ENCODE measurements at places on chromosomes 5 and 9.

DNA sequence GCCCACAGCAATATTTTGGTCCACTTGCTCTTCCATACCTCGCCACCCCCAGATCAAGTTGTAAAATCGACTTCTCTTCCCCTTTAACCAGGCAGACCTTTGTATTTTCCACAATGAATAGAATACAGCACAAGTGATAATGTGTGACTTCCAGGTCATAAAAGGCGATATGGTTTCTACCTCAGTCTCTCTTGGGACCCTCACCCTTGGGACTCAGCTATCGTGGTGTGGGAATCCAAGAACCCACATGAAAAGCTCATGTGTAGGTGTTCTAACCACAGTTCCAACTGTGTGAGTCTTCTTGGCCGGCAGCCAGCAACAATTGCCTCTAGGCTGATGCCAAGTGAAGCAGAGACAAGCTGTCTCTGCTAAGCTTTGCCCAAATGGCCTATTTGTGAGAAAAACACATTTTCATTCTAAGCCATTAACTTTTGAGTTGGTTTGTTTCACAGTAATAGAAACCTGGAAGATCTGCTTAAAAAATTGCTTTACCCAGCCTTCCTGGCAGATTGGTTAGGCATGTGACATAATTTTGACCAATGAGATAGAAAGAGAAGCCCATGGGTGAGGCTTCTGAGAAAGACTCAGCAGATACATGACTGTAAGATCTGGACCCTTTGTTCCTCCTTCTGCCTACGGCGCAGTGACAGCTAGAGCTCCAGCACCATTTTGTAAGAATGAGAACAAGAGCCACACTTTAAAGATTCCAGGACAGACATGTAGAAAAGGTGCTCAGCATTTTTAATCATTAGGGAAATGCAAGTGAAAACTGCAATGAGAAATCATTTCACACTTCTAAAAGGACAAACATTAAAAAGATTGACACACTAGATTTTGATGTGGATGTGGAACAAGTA, 18.3 kb upstream of the MLLT3 start:
- peak; percentile 60 for DNase-seq

DNA sequence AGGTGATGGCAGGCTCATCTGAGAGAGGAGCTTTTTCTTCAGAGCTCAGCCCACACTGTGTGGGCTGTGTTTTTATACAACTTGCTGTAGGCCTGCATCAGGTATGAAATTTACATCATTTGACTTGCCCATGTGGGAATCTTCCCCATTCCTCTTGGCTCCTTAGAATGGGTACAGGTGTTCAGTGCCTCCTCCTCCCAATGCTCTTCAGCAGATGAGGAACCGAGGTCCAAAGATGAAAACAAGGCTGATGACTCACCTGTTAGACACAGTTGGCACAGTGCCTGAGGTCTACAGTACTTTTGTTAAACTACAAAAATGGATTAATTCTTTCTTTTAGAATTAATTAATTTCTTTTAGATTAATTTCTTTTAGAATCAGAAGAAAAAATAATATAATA, 20.8 kb downstream of the PAPPA start:
- peak; percentile 55 for DNase-seq

GRCh38 chr9:115116421-115117284, 1.3 kb downstream of the TNC start:
- peak; percentile 50 for DNase-seq

GRCh38 chr5:135493406-135494180, 41.4 kb upstream of the TIFAB start:
- peak; percentile 92 for DNase-seq

DNA sequence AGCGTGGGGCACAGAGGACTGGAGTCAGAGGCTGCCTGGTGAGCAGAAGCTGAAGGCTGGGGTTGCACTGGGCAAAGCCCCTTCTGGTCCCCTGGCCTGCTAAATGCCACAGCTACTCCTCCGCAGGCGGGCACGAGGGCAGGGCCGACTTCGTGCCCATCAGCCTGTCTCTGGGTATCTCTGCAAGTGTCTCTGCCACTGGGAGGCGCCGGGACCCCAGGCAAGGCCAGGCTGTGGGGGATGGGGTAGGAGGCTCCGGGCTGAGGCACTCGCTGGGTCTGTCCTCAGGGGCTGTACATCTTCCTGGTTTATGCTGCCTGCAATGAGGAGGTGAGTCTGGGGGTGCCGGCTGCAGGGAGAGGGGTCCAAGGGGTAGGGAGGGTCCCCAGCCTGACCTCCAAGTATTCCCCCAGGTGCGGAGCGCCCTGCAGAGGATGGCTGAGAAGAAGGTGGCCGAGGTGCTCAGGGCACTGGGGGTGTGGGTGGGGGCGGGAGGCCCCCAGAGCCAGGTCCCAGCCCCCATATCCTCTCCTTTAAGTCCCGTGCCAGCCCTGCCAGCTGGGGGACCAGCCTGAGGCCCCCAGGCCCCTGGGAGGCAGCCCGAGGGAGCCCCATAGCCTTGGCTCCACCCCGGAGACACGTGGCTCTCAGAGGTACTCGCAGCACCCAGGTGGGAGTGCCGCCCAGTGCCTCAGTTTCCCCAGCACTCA, 25.1 kb downstream of the ADGRD2 start:
- DNase-seq = no peak

DNA sequence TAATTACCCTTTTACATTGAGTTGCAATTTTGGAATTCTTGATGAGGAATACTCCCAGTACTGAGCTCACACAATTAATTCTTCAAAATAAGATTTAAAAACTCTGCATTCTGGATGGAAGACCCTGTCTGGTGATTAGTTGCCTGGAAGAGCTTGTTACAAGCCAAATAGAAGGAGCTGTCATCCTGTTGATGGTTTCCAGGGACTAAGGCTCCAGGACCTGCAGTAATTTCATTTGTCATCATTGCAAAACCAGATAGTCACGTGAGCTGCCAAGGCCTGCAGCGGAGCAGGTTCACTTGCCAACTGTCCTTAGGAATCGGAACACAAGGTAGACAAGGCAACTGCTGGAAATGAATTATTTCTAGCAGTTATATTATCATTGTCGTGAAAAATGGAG, 597.7 kb downstream of the CCDC171 start:
- no peak for DNase-seq

DNA sequence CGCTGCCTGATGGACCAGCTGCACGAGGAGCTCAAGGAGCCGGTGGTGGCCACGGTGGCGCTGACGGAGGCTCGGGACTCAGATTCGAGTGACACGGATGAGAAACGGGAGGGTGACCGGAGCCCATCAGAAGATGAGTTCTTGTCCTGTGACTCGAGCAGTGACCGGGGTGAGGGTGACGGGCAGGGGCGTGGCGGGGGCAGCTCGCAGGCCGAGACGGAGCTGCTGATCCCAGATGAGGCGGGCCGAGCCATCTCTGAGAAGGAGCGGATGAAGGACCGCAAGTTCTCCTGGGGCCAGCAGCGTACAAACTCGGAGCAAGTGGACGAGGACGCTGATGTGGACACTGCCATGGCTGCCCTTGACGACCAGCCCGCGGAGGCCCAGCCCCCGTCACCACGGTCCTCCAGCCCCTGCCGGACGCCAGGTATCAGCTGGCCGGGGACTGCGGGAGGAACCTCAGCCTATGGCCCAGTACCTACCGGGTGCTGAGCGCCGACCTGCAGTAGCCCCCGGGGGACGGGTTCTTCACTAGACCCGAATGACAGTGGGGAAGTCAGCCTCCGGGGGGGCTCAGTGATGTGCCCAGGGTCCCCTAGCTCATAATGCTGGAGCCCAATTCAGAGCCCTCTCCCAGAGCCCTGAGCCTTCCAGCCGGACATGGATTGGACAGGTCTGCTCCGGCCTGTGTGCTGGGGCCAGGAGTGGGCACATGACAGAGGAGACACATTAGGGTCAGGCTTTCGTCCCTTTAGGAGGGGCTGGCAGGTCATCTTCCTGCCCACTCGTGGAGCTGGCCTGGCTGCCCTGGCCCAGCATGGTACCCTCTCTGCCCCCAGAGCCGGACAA, 33.0 kb downstream of the USP20 start:
- DNase-seq = no peak

- no peak for DNase-seq
Measured at GRCh38 chr9:38405785-38406184, 13.3 kb downstream of the ALDH1B1 start.

DNA sequence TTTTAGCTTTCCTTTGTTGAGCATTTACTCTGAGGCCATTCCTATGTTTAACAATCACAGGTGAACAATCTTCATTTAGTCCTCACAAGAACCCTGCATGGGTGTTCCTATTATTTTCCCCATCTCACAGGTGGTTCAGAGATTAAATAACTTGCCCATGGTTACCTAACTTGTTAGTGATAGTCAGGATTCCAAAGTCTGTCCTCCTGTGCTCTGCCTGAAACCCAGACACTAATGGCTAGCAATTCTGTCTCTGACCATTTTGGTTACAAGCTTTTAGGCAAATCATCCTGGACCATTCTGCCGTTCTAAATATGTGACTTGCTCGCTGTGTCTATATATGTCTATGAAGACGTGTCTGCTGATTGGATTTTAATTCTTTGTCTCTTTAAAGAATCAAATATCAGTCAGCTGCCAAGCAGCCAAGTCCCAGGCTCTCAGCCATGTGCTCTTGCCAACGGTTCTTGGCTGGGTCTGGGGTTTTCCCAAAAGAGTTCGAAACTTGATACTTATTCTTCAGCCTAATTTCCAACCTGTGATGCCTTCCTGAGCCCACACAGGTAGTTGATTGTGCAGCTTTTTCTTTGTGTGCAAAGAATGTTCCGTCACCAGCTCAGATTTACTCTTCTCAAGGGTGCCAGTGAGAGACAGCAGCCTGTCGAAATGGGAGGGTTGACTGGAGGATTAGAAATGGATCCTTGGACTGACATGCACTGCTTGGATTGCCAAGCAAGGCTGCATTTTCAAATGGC, 121.7 kb downstream of the NREP start:
- no peak for DNase-seq

DNA sequence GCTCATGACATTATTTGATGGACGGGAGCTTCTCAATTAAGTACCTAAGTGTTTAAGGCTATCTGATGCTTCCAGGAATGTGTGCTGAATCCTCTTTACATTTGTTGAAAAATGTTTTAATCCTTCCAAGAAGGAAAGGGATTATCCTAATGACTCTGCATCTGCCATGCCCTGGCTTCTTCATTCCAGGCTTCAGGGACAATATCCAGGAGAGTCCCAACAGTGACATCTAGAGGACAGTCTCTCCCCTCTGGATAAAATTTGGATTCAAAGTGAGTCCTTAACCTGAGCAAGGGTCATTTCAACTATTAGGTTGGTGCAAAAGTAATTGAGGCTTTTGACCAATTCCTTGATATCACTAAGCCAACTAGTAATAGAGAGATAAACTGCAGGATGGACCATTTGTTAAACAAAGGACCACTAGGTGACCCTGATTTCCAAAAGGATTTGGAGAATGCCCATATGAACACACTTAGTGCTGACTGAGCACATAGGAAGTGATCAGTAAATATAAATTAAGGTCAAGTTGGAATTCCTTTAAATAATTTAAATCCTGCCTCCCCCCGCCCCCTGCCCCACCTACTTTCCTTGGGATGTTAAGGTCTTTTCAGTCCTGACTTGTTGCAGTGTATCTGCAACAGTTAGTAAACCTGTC, 19.1 kb downstream of the TNFSF8 start:
- DNase-seq = peak; percentile 87

GRCh38 chr5:57456531-57457135, 26.0 kb downstream of the ACTBL2 start:
- DNase-seq = no peak

DNA sequence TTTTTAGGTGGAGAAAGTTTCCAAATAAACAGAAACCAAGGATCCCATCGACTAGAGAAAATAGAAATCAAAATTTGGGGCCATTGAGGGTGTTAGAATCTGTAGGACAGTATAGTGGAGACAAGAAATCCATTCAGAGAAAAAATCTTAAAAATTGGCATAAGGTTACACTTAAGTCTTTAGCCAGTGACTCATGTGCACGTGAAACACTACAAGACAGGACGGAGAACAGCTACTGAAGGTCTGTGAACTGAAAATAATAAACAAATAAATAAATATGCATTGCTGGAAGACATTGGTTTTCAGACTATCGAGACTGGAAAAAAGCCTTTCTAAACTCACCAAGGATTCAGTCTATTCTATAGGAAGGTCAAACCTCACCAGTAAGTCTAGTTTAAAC, 1955.5 kb downstream of the MAT2B start:
- DNase-seq = no peak

DNA sequence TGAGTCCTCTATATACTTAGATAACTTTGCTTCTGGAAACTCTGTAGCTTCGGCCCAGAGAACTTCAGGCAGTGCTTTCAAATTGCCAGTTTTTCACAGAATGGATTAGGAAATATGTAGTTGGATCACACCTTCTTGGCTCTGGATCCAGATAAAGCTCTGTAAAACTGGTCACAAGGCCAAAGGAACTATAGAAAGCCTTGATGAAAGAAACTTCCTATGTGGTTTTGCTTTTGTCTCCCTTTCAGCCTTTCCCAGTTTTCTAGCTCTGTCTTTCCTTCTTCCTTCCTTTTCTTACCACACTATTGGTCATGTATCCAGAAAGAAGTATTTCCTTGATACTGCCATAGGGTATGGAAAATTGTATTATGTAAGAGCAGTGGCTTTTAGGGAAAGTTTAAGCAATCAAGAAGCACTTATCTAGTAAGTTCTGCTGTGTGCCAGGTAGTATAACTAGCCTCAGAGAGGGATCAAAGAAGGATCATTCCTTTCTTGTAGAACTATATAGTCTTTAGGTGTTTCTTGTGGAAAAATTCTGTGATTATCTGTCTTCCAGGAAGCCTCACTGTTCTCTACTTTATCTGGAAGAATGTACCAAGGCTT, 6.3 kb downstream of the GPR21 start:
- DNase-seq = no peak

DNA sequence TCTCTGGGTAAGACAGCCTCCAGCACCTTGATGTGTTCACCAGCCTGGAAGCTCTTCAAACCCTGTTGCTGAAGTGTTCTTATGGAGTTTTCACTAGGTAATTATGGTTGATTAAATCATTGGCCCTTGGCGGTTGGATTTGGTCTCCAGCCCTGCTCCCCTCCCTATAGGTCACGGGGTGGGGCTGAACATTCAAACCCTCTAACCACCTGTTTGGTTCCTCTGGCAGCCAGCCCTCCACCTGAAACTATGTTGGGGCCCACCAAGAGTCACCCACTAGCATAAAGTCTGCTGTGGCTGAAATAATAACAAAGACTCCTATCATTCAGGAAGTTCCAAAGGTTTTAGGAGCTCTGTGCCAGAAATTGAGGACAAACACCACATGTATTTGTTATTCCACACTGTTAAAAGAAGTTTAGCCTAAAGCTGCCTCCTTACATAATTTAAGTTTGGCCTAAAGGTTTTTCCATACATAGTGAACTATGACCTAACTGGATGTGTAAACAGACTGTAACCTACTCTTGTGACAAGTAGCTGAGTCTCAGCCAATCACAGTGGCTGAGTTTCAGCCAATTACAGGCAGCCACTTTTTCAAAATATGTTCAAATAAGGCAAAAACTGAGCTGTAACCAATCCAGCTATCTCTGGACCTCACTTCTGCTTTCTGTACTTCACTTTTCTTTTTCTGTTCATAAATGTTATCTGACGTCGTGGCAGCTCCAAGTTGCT, 34.8 kb downstream of the TMEM252 start:
- DNase-seq = no peak

DNA sequence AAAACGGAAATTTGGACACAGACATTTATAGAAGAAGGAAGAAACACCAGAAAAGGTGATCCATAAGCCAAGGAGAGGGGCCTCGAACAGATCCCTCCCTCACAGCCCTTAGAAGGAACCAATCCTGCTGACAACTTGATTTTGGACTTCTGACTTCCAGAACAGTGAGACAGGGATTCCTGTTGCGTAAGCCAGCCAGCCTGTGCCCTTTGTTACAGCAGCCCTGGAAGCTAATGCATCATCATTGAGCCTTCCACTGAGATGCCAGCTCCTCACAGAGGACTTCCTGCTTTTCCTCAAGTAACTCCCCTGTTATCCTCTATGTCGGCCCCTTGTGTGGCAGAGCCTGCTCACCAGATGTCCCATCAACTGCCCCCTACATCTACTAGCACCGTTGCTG, 94.1 kb downstream of the JMY start:
- no peak for DNase-seq

All from RWPE1 (cell line).